Activated T-cell treated with anti-CD3 and anti-CD28 coated beads for 1 hour (primary cell): ENCODE measurements at places on chromosomes 7 and 10.

DNA sequence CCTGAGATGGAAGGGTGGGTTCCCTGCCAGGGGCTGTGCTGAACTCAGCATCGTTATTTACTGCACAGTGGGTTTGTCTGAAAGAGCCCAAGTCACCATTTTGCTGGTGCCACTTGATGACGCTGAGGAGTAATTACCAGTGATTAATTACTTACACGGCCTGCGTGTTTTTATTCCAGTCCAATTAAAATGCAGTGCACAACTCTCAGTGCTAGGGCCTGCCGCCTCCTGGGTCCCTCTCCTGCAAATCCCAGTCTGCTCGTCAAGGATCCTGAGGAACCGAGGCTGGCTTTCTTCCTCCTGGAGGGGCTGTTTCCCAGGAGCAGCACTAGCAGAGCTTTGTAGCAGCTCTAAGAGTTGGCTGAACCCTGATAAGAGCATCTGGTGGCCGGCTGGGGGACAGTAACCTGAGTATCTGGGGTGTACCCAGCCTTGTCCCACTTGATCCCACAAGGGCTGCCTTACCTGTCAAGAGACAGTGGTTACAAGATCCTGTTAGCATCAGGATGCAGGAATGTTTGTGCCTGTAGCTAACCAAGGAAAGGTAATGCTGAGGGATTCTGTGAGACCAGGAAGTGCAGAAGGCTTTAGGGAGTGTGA, 45.1 kb upstream of the LRRC4 start:
- DNase-seq, result no peak

GRCh38 chr10:44028384-44029137, 356.3 kb downstream of the CXCL12 start:
- DNase-seq, result no peak

- no peak for DNase-seq
Observed at GRCh38 chr7:154256150-154256549, 204.0 kb downstream of the DPP6 start.

GRCh38 chr7:96998744-96999143, 6.6 kb upstream of the DLX6 start:
- no peak for DNase-seq

GRCh38 chr7:106356-106755, 86.0 kb upstream of the FAM20C start:
- DNase-seq, result no peak

- DNase-seq, result peak; percentile 55
Observed at GRCh38 chr10:84429926-84430520, 101.6 kb downstream of the CCSER2 start.

DNA sequence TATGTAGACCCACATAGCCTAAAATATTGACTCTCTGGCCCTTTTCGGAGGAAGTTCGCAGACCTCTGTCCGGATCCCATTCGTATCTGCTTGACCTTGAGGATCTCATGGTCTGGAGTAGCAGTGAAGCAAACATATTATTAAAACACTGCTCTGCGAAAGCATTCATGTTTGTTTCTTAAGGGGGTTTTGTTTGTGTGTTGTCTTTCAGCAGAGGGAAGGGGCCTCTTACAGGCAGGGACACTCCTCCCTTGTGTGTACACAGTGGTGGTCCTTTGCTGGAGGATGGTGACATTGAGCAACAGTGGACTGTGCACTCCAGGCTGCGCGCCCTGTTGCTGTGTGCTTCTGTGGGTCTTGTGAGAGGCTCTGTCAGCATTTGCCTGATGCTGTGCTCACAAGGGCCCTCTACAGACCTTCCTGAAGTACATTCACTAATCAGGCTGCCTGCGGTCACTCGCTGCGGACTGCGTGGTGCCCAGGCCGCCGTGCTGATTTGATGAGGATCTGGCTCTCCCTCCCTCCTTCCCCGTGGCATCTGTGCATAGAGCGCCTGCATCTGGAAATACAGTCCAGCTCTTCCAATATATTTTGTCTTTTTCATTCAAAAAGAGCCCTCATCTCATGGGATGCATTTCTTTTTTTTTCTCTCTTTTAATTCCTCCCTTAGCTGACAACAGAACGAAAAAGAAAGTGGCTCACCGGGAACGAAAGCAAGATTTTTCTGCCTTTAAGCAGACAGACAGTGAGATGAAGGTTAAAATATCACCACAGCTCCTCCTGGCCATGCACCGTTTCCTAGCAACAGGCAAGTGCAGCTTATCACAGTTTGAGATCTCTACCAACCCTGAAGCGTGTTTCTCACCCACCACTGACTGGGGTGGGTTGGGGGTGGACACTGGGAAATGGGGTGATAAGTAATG, 135.8 kb downstream of the CNNM2 start:
- no peak for DNase-seq

GRCh38 chr7:43658718-43659548, 70.4 kb downstream of the COA1 start:
- no peak for DNase-seq

GRCh38 chr7:101832205-101832631, 14.8 kb downstream of the CUX1 start:
- DNase-seq, result no peak
